HAP-1 (cell line): ENCODE measurements at places on chromosomes 11 and 22.
A peak's percentile ranks its signal among the peaks of the same experiment; 100 is the strongest.

- DNase-seq: no peak
Measured at GRCh38 chr22:24146791-24147353, 34.4 kb upstream of the SUSD2 start.

DNA sequence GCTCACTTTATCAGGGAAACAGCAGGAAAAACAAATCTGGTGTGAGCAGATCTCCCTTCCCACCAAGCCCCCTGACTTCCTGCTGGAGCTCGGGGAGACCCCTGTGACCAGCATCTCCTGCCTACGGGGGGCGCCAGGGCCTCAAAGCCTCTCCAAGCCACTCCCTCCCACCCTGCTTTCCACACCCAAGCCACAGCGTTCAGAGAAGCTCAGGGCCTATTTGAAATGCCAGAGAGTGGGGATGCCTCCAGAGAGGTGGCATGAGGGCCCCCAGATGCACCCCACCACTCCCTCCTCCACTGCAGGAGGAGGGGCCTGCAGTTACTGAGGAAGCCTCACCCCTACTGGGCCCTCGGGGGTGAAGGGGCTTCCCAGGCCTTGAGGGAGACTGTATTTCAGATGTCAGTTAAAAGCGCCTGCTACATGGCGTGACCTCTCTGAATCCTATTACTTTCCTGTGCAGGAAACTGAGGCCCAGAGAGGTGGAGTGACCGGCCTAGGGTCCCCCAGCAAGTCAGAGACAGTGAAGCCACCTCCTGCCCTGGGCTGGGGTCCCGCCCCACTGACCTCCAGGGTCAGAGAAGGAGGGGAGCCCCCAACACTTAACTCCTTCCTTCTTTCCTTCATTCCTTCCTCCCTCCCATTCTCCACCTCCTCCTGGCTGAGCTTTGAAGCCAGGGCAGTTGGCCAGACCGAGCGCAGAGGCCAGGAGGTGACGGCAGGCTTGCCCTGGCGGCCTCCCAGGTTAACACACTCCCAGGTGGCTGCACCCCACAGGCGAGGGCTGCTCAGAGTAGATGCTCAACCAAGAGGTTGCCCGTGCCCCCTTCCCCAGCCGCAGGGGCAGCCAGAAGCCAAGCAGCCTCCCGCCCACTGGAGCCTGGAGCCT is 6.0 kb upstream of the CDKN1C start:
- no peak for DNase-seq

- DNase-seq: no peak
Measured at GRCh38 chr11:105975128-105975527, 46.9 kb downstream of the MSANTD4 start.

GRCh38 chr22:24128631-24129262 is 52.5 kb upstream of the SUSD2 start:
- DNase-seq: no peak

GRCh38 chr11:44877571-44878497 is 72.8 kb downstream of the TP53I11 start:
- DNase-seq: no peak

- DNase-seq: peak; percentile 6
Measured at GRCh38 chr22:19871023-19871844, 16.6 kb upstream of the GNB1L start.

- DNase-seq: no peak
Measured at GRCh38 chr22:29255064-29255621, 12.6 kb downstream of the RHBDD3 start.

DNA sequence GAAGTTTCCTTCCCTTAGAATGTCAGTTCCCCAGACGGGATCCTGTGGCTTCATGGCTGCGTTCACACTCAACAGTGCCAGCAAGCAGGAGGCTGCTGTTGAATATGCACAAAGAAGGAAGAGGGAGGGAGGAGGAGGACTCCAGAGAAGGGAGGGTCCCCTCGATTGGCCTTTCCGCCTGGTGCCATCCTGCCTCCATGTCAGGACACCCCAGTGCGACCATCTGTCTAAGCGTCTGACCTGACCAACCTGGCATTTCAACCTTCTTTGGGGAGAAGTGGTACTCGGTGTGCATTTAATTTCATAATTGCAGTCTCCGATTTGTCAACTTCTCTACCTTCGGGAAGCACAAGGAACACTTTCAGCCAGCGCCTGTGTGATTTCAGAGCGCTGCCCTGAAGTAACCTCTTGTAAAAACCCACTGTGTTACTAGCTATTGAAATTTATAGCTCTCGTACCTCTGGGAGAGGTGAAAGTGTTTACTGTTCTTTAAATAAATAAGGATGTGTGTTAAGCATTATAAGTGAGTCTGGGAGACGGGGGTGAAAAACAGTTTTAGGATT is 1491.9 kb downstream of the TBC1D22A start:
- DNase-seq: no peak

DNA sequence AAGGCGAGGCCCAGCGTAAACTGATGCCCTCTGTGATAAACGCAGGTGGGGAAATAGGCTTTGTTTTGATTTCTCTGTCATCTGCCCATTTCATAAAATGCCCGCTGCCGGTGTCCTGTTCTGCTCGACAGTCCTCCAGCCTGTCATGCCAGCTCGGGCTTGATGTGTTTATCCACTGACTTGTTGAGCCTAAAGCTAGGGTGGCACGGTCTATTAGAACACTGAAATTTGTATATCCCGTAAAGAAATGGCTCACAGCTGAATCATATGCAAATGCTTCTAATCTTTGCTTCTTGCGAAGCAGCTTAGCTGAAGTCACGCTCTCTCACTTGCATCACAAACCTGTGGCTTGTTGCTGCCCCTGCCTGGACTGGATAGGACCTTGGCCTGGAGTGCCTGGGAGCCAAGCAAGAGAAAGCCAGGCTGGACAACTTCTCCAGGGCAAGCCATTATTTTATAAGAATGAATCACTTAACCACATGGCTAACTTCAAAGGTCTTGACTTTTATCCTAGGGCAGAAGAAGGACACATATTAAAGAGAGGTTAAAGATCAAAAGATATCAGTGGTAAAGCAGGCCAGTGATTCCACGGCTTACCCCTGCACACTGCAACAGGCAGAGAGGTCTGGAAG is 33.1 kb downstream of the EHF start:
- peak; percentile 79 for DNase-seq

DNA sequence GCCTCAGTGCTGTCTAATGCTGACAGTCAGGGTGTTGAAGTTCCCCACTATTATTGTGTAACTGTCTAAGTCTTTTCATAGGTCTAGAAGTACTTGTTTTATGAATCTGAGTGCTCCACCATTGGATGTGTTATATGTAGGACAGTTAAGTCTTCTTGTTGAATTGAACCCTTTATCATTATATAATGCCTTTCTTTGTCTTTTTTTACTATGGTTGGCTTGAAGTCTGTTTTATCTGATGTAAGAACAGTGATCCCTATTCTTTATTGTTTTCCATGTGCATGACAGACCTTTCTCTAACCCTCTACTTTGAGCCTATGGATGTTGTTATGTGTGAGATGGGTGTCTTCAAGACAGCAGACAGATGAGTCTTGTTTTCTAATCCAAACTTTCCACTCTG is 107.8 kb upstream of the C11orf58 start:
- DNase-seq: no peak

DNA sequence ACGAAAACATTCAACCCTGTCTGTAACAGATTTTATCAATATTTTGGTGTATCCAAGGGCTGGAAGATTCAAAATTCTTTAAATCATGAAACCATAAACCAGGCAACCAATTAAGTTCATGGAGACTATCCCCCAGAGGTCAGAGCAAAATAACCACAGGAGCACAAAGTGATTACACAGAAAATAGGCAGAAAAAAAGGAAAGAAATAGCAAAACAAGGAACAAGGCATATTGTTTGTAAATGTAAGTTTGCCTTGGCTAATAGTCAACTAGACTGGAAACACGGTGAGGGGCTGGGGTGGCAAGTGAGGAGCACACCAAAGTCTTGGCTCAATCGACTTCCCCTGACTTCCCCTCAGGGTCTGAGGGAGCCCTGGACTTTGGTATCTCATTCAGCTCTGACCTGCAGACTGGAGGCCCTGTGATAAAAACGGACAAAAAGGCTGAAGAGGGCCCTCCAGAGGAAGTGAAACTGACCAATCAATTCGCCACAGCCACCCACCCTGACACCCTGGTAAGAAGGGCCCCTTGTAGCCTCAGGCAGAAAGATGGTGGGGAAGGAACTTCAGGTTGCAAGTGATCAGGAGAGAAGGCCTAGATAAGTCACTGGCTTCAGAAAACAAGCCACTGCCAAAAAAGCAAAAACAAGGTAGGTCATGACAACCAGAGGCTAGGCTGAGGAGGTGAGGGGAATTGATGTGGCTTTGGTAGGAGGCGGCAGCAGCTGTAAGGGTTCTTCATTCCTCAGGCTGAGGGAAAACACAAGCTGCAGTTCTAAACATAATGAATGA is 1.8 kb downstream of the SIK3 start:
- DNase-seq: no peak

GRCh38 chr11:88327061-88327460 is 10.5 kb downstream of the CTSC start:
- DNase-seq: no peak

DNA sequence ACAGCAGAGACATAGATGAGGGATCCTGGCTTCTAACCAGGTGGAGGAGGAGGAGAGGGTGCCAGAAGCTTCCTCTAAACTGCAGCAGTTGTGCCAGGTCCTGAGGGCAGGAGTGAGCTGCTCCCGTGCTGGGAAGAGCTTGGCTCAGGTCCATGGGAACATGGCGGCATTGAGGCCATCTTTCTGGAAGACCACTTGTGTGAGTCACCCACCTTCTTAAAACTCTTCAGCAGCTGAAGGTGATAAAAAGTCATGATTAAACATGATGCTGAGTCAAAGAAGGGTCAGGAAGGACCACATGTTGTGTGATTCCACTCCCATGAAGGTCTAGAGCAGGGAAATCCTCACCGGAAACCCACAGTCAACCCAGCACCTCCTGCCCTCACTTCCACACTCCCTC is 35.1 kb downstream of the LINC01488 start:
- no peak for DNase-seq

DNA sequence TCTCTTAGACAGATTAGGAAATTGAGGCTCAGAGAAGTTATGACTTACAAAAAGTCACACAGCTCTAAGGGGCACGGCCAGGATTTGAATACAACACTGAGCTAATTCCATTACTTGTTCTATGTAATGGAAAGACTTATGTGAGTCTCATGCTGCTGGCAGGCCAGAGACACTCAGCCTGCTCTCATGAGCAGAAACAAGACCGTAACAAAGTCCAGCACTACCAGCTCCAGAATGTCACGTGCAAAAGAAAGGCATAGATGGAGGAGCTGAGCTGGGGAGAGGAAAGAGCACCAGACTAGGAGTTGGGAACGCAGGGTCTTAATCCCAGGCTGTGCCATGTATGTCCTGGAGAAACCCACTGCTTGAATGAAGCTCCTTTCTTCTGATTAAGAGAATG is 1.8 kb downstream of the CHRDL2 start:
- DNase-seq: no peak

GRCh38 chr11:90294526-90294925 is 71.7 kb upstream of the CHORDC1 start:
- no peak for DNase-seq

DNA sequence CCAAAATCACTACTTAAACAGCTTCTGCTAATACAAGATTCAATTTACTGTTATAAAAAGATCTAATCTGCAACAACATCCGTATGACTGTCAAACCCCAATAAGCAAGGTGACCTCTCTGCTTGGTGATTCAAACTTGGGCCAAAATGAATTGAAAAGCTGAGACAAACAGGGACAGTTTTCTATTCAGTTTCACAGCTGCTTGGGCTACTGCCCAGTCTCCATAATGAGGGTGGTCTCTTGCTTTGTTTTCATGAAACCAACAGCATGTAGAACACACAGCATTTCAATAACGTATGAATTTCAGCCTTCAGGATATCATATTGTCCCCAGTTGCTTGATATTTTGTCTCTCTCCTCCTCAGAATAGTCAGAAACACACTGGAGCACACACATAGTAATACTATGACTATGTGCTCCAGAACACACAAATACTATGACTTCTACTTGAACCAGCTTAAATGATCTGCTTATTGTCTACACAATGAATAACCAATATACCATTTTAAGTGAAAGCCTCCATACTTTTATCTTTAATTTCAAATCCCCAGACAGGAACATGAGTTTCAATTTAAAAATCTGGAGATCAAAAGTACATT is 285.0 kb downstream of the TTC28 start:
- DNase-seq: no peak

DNA sequence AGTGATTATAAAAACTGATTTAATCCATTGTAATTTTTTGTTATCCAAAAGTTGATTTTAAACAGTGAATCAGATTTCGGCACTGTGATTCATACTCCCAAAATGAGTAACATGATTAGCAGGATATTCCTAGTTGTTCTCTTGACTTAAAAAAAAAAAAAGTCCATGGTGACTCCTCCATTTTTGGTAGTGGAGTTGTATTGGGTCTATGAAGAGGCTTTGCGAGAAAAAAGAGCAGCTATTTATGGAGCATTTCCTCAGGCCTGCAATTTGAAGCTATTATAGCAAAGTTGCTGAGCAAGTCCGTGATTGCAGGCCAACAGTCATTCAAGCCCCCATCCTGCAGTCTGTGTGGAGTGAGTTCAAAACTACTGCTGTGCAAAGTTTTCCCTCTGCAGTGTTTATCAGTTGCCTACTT is 28.8 kb downstream of the YAP1 start:
- peak; percentile 16 for DNase-seq

GRCh38 chr11:131734871-131735270 is 364.5 kb downstream of the NTM start:
- no peak for DNase-seq

GRCh38 chr11:5036669-5037068 is 9.7 kb upstream of the OR52J3 start:
- DNase-seq: no peak

GRCh38 chr11:9493492-9493891 is 32.7 kb downstream of the ZNF143 start:
- no peak for DNase-seq

DNA sequence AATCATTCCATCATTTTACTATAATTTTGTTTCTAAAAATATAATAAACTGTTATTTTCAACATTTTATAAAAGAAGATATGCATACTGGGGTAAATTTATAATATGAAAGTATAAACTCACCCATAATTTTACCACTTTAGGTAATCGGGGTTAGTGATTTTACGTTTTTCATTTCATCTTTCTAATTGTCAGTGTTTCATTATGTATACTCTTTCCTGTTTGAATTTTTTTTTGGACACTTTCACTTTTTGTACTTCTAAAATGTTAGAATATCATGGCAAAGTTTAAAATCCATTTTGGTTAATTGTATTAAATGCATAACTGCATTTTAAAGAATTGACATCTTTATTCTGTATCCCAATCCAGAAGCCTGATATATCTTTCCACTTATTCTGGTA is 115.8 kb downstream of the METTL15 start:
- DNase-seq: no peak

GRCh38 chr11:93028960-93029522 is 59.6 kb downstream of the MTNR1B start:
- DNase-seq: no peak

GRCh38 chr11:60978546-60979380 is 7.3 kb downstream of the CD6 start:
- no peak for DNase-seq

- DNase-seq: no peak
Measured at GRCh38 chr11:116199182-116199581, 573.6 kb downstream of the BUD13 start.

GRCh38 chr11:127039591-127039990 is 39.0 kb upstream of the KIRREL3 start:
- no peak for DNase-seq
